ENCODE measurements at places on chromosomes 11 and 22.

DNA sequence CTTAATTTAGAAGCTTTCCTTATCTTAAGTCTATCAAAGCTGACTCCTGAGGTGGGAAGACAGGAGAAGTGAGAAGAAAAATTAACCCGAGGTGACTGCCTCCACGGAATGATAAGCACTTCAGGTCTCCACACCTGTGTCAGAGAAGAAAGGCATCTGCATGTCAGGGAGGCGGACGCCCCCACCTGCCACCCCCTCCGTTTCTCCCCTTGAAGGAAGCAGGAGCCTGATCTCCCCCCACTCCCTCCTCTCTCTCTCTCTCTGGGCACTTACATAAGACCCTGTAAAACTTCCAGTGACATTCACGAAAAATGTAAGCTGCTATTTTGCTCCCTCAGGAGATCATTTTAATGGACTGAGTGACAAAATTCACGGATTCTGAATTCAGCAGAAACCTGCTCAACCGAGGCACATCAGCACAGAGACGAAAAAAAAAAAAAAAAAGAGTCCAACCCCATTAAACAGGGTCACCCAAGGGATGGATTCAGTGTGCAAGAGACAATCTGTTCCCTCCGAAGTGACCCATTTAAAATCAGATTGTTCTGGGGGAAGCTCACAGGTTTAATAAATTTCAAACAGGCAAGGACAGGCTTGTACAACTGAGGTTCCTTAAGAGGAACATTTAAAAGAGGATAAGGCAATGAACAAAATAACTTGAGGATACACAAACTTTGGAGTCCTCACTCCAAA is 1.5 kb downstream of the LARGE1 start:
- DNase-seq: no peak

DNA sequence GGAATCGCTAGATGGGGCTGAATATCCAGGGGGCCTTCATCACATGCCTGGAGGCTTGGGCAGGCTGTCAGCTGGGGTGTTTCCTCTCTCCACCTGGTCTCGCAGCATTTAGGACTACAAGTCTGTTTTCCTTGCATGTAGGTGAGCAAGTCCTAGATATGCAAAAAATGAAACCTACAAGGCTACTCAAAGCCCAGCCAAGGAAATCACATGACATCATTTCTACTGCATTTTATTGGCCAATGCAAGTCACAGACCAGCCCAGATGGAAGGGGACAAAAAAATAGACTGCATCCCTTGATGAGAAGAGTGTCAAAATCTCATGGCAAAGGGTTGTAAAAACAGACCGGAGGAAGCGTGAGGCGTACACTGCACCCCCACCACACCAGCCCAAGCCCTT is 9.6 kb upstream of the APOBEC3B start:
- DNase-seq: no peak

DNA sequence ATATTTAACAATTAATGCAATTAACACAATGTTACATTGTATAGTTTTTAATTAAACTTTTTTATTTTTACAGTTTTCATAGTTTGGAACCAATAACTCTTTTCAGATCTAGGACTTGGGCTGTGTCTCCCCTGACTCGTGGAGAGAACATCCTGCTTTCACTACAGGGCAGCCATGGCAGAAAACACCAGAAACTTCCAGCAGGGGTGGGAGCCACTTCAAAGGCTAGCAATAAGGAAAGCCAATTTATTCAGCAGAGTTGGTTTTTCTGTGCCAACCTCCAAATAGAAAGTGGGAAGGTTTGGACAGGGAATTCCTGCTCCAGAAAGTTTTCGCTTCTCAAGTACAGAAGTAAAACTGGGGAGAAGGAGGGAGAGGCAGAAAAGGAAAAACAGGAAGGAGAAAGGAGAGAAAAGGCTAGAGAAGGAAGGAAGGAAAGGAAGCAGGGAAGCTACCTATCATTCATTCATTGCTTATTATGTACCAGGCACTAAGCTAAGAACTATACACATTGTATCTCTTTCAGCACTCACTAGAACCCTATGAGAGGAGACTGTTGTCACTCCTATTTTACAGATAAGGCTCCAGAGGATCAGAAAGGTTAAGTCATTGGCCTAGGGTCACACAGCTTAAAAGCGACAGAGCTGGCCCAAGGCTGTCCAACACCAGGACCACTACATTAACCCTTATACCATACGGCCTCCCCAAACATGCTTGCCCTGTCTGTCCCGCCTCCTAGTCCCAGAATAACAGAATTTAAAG is 54.8 kb upstream of the CREB3L1 start:
- DNase-seq: no peak

- no peak for DNase-seq
These were observed 1.6 kb downstream of the CD5 start for GRCh38 chr11:61103851-61104423.

DNA sequence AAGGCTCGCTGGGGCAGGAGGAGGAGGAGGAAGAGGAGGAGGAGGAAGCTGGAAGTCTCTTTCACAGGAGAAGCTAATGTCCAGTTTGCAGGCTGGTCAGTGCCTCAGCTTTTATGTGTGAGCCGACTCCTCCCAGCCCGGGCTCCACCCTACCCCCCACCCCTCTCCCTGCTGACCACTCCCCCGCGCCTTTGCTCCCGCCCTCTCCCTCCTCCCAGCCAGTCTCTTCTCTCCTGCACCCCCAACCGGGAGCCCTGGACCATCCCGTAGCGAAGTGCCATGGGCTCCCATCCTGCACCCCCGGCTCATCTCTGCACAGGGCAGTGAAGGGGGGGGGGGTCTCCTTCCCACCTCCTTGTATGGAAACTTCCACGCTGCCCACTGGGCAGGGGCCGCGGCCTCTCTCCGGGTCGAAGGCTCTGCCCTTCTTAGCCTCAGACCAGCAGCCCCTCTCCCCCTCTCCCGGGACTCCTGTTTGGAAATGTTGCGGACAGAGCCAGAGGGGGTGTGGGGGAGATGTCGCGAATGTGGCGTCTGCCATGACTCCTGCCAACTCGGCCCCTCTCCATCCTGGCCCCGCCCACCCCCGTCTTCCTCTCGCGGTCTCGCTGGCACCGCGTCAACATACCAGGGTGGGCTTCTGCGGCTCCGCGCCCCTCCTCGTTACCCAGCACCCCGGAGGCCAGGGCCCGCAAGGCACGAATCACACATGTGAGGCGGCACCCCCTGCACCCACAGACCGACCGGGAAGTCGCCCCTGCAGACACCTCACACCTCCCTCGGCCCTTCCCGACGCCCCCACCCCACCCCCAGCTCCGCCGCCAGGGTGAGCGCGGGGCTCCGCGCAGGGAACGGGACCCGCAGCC is 1.8 kb downstream of the IGF2 start:
- no peak for DNase-seq
